ENCODE measurements at places on chromosomes 4 and X.

DNA sequence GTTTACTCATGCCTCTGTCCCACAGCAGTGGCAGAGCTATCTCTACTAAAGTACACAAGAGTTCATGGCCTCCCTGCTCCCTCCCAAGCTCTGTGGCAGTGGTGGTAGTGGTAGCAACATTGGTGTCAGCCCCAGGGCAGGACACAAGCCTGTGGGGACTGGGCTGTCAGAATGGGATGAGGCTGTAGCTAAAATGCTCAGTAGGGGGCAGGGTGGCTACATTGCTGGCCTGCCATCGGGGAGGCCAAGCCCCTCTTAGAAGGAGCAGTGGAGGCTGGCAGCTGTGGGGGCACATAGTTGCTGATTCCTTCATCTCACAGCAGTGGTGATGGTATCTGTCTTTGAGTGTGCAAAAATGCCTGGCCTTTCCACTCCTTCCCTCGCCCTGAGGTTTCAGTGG, 461.7 kb downstream of the PCDH18 start:
- DNase-seq: no peak
- H3K4me3 ChIP-seq: no peak overlapping the region
- no peaks in the 10 kb centered on the region for H3K36me3 ChIP-seq
- H3K4me1 ChIP-seq: no peaks in the 10 kb centered on the region

DNA sequence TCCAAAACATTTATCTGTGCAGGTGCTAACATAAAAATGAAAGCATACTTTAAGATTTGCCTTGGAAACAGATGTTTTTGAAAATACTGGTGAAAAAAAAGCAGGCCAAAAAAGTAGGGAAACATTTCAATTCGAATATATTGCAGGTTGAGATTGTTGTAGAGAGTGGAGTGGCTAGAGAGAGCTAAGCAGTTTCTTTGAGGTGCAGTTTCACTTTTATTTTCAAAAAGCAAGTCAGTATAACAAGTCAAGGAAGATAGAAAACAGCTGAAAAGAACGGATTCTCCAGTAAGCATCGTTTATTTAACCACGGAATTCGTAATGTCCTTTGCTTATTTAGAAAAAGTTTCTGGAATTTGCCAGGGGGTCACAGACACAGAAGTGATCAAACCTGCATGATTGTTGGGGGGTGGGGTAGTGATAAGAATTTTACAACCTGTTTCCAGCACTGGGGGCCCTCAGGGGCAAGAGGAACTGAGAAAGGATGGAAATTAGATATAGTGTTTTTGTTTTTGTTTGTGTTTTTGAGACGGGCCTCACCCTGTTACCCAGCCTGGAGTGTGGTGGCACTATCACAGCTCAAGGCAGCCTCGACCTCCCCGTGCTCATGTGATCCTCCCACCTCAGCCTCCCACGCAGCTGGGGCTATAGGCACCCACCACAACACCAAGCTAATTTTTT, 175.0 kb downstream of the TENM3 start:
- no peaks in the 10 kb centered on the region for H3K4me1 ChIP-seq
- no peak overlapping the region for H3K4me3 ChIP-seq

GRCh38 chr4:114366368-114366767, 232.2 kb upstream of the UGT8 start:
- H3K36me3 ChIP-seq: no peaks in the 10 kb centered on the region
- H3K27ac ChIP-seq: no peak overlapping the region
- H3K27me3 ChIP-seq: no peaks in the 10 kb centered on the region
- DNase-seq: no peak
- no peaks in the 10 kb centered on the region for H3K4me1 ChIP-seq

GRCh38 chr4:71267244-71267643, 71.6 kb upstream of the SLC4A4 start:
- H3K36me3 ChIP-seq: no peaks in the 10 kb centered on the region
- H3K27me3 ChIP-seq: no peaks in the 10 kb centered on the region
- no peak overlapping the region for H3K4me3 ChIP-seq
- H3K4me1 ChIP-seq: no peaks in the 10 kb centered on the region

DNA sequence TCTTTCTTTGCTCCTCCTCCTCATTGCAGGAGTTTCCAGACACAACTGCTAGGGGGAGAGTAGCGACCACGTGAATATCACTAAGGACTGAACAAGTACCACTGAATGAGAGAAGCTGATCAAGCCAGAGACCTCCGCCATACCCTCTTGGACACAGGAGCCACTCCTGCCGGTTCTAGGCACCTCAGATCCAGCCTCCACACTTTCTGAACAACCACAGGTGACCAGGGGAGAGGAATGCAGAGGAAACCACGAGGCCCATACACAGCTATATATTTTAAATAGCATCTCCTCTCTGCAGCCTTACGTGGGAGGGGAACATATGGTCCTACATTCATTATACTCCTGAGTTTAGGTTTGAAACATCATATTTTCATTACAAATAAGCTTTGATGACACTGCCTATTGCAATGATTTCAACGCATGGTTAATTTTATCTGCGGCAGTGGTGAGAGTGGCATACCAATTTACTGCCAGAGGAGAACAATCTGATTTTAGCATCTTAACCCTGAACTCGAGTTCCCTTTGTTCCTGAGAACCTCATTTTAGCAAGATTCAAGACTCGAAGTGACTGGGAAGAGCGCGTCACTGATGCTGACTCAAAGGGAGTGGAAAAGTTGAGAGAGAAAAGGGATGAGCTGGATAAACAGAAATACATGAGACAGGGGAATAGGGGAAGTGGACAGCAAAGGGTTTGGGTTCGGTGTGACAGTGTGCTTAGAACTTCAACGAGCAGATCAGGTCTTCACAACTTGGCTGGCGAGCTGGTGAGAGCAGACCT, 231.7 kb upstream of the PPARGC1A start:
- DNase-seq: no peak
- no peak overlapping the region for H3K4me3 ChIP-seq
- no peaks in the 10 kb centered on the region for H3K27me3 ChIP-seq
- H3K4me1 ChIP-seq: no peaks in the 10 kb centered on the region
- no peak overlapping the region for H3K27ac ChIP-seq

DNA sequence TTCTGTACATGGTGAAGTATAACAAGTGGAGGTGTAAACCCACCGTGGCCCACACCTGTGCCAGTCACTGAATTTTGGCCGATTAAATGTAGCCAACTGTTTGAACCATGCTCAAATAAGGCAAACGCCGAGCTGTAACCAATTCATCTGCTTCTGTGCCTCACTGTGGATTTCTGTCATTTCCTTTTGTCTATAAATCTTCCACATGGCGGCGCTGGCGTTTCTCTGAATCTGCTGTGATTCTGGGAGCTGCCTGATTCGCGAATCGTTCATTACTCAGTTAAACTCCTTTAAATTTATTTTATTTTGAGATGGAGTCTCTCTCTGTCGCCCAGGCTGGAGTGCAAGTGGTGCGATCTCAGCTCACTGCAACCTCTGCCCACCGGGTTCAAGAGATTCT, 19.2 kb downstream of the SUPT20HL2 start:
- no peak overlapping the region for H3K4me3 ChIP-seq
- H3K36me3 ChIP-seq: no peaks in the 10 kb centered on the region
- no peak overlapping the region for H3K27ac ChIP-seq
- DNase-seq: peak; percentile 2
- H3K4me1 ChIP-seq: no peaks in the 10 kb centered on the region
- H3K27me3 ChIP-seq: no peaks in the 10 kb centered on the region

- no peak overlapping the region for H3K27ac ChIP-seq
- H3K27me3 ChIP-seq: no peaks in the 10 kb centered on the region
- no peaks in the 10 kb centered on the region for H3K36me3 ChIP-seq
- H3K4me3 ChIP-seq: no peak overlapping the region
- peaks cover 47% of the 10 kb centered on the region for H3K4me1 ChIP-seq
These were observed 734 bp upstream of the SH3TC1 start for GRCh38 chr4:8198206-8198905.

DNA sequence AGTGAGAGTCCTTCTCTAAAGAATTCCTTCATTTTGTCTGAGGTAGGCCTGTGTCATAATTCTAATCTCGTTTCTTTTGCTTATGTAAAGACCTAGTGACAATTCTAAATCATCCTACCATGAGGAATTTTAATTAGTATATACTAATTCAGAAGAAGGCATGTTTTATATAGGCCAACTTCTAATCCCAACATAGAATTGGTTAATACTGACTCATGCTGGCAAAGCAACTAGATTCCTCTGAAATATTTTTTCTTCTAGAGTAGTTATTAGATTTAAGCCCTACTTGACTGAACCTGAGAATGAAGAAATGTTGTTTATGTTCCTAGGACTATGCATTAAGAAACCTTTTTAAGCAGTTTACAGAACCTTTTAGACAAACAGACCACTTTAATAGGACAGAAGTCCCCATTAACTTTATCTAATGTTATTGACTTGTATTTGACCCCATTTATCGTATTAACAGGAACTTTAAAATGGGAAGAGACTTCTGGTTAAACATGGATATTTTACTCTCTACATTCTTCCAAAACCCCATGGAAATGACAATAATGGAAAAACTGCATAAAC, 56.1 kb upstream of the EIF1AX start:
- no peaks in the 10 kb centered on the region for H3K4me1 ChIP-seq
- H3K27me3 ChIP-seq: no peaks in the 10 kb centered on the region
- H3K27ac ChIP-seq: no peak overlapping the region
- H3K4me3 ChIP-seq: no peak overlapping the region

DNA sequence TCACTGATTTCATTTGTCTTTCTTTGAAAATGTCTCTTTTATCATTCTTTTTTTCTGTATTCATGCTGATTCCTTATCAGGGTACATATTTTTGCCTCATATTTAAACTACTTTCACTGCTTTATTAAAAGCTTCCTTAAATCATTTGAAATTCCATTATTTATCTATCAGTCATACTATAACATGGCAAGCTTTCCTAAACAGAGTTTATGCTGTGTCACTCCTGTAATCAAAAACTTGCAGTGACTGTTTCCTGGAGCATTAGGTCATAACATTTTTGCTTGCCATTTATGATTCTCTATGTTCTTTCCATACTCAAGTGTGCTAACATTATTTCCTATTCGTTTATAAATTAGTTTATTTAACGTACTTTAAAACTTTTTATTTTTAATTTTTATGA, 203.7 kb downstream of the BMPR1B start:
- no peak for DNase-seq
- H3K4me3 ChIP-seq: no peak overlapping the region
- H3K27ac ChIP-seq: no peak overlapping the region
- H3K27me3 ChIP-seq: no peaks in the 10 kb centered on the region

DNA sequence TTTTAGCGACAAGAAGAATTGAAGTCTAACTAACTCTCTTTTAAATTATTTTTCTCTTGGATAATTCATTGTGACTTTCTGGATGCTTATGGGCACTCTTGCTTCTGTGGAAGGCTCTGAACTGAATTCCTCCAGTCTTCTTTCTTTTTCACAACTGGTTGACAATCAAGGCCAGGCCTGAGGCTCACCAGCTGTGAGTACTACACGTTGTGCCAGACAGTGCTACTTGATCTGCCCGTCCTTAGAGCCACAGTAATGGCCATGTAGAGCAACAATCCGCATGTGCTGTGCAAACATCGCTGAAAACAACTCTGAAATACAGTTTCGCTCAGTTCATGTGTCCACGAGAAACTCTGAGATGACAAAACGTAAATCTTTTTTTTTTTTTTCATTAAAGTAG, 1336.3 kb upstream of the AGA start:
- H3K4me1 ChIP-seq: no peaks in the 10 kb centered on the region
- H3K27ac ChIP-seq: no peak overlapping the region
- no peak overlapping the region for H3K4me3 ChIP-seq
- no peaks in the 10 kb centered on the region for H3K27me3 ChIP-seq
- H3K36me3 ChIP-seq: no peaks in the 10 kb centered on the region
- DNase-seq: no peak

GRCh38 chrX:8627796-8628195, 104.1 kb downstream of the ANOS1 start:
- no peaks in the 10 kb centered on the region for H3K27me3 ChIP-seq
- H3K27ac ChIP-seq: no peak overlapping the region
- H3K4me1 ChIP-seq: peaks cover 14% of the 10 kb centered on the region

DNA sequence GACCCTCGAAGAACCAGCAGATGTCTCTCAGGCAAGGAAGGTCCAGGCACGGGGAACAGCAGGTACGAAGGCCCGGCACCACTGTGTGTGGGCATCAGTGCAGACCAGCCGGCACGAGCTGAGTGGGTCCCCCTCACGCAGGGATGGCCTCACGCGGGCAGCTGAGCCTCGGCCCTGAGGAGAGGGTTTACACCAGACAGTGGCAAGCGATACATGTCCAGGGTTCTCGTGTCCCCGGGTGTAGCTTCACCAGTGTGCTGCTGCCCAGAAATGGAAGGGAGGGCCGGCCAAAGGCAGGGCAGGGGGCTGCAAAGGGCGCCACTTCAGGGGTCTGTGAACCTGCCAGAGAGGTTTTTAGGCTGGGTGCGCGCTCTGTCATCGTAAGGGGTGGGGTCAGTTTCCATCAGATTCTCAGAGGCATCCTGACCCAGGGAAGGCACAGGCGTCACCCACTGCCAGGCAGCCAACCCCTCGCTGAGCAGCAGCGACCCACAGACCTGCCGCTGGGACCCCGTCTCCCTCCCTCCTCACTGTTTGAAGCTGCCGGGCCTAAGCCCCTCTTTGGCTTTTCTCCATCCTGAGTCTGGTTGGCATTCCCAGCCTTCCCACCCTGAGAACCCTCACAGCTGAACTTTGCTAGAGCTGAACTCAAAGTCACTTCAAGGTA, 107.0 kb downstream of the CPZ start:
- H3K27me3 ChIP-seq: peaks cover 99% of the 10 kb centered on the region
- DNase-seq: no peak
- H3K4me3 ChIP-seq: no peak overlapping the region
- H3K27ac ChIP-seq: no peak overlapping the region

DNA sequence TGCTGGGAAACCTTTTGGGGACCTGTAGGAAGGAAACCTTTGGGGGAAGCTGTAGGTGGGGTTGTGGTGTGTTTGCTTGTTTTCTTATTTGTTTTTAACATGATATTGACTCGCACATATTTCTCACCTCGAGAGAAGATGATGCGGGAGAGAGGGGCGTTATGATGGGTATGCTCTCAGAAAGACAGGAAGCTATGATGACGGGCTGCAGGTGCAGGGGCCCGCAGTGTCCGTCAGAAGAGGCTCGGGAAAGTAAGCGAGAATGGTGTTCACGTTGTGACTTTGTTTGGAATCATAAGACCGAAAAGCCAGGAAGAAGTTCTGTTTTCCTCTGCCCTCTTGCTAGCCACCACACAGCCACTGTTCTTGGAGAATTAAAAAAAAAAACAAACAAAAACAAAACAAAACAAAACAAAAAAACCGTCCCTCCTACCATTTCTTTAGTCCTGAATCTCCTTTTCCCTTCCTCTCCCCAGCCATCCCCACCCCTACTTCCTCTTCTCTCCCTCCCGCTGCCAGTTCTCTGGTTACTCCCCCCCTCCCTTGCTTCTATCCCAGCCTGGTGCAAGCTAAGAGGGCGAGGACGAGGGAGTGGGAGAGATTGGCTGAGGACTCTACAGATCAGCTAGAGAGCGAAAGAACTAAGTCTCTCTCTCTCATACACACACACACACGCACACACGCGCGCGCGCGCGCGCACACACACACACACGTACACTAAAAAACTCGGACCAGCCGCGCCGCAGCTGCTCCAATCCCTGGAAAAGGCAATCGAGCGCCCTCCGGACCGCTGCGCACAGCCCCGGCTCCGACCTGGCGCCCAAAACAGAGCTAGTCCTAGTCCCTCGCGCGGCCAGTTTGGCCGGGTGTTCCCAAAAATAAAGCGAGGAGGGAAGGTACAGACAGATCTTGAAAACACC, at the start of gene BMP3:
BMP3 (plus strand) TSS at position 648 of the 920 bp plus-strand sequence. CDS start 577 bp downstream, outside the sequence.
- peak; percentile 20 for DNase-seq
- no peaks in the 10 kb centered on the region for H3K36me3 ChIP-seq
- H3K4me3 ChIP-seq: peak within 1 kb of the TSS; percentile 63
- 0 out of 2 replicates have a peak, but pooled peaks cover 6% of the 10 kb centered on the region for H3K4me1 ChIP-seq

All from PC-9 (cell line).